ENCODE measurements at places on chromosomes 5 and 9.

- no peak for DNase-seq
- H3K27me3 ChIP-seq = no peaks in the 10 kb centered on the region
- H3K36me3 ChIP-seq = no peaks in the 10 kb centered on the region
- no peak overlapping the region for H3K27ac ChIP-seq
Measured at GRCh38 chr5:42591015-42591414, 165.6 kb upstream of the CCDC152 start.

DNA sequence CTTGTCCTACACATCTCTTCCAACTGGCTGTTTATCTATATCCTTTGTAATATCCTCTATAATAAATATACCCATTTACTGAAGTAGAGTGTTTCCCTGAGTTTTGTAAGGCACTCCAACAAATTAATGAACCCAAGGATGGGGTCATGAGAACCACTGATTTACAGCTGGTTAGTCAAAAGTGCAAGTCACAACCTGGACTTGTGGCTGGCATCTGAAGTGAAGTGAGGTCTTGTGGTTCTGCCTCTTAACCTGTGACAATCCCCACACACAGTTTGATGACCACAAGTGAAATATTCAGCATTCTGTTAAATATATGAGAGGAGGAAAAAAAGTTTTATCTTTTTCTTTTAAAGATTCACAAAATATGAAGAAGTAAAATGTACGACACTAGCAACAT, 126.1 kb downstream of the NR2F1-AS1 start:
- no peak overlapping the region for H3K4me3 ChIP-seq
- peaks cover 4% of the 10 kb centered on the region for H3K36me3 ChIP-seq
- no peak overlapping the region for H3K27ac ChIP-seq
- no peaks in the 10 kb centered on the region for H3K27me3 ChIP-seq
- no peak for DNase-seq
- peaks cover 3% of the 10 kb centered on the region for H3K4me1 ChIP-seq

DNA sequence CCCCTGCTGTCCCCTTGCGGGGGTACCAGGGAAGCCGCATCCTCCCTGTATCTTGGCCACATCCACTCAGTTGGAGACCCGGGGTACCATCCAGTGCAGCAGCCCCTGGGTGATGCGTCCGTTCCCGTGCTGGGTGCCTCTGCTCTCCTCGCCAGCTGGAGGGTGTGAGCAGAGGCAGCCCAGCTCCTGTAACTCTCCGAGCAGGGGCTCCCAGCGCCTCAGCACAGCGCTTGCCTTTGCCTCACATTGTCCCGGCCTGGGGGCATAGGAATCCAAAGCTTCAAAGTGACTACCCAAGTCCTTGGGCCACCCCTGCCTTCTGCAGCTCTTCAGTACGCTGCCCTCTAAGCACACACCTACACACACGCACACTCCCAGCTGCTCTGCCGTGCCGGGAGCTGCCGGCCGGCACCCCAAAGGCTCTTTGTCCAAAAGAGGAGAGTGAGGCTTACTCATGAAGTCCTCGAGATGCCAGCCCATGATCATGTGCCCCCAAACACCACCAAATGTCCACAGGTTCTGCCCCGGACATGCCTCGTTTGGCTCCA, 733 bp downstream of the ANGPTL2 start:
- peak; percentile 46 for DNase-seq
- H3K27me3 ChIP-seq = no peaks in the 10 kb centered on the region
- no peaks in the 10 kb centered on the region for H3K4me1 ChIP-seq
- no peak overlapping the region for H3K27ac ChIP-seq

DNA sequence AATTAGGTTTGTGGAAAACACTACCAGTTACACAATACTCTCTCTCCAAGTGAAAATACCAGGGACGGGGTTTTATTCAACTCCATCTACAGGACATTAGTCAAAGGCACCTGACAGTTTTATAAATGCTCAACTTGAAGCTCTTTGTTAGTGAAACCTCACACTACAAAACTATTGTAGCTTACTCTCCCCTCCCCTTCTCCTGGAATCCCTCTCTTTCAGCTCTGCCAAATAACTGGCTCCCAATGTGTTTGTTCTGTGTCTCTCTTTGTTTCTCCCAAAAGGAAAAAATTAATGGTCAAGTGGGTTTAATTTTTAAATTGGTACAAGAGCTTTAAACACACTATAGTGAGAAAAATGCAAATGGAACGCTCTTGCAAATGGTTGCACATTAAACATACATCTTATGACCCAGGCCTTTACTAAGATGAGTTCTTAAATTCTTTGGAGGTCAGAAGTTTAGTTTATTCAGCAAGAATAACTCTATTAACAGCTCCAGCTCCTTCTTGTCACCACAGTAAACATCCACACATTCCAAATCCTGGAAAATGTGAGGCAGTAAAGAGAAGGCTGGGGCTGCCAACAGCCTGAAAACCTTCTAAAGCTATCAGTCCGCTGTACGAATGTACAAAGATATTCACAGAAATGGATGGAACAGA, 48.4 kb downstream of the ZNF608 start:
- peaks cover 40% of the 10 kb centered on the region for H3K36me3 ChIP-seq
- H3K4me3 ChIP-seq = no peak overlapping the region
- no peak overlapping the region for H3K27ac ChIP-seq
- H3K4me1 ChIP-seq = peaks cover 32% of the 10 kb centered on the region

GRCh38 chr5:73464016-73464745, 15.6 kb upstream of the FOXD1 start:
- no peaks in the 10 kb centered on the region for H3K36me3 ChIP-seq
- no peaks in the 10 kb centered on the region for H3K4me1 ChIP-seq
- no peak overlapping the region for H3K4me3 ChIP-seq
- no peak for DNase-seq
- H3K27me3 ChIP-seq = no peaks in the 10 kb centered on the region
